NCI-H345 (cell line): ENCODE measurements at places on chromosomes 12 and 14.

DNA sequence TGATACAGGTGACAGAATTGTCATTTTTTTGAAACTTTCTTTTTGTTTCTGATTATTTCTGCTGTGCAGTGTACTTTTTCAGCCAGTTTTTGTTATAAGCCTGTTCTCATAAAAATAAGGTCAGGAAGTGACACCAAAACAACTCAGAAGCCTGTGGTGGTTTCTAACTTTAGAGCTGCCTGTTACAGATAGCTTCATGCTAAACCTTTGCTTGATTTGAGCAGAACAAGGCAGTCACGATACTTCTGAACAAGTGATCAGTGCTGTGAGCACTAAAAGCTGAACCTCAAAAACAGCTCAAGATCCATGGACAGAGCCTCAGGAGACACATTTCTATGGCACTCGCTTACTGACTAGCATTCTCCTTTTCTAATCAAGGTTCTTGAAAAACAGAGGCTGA lies 82.0 kb downstream of the PRKCH start:
- DNase-seq = no peak

DNA sequence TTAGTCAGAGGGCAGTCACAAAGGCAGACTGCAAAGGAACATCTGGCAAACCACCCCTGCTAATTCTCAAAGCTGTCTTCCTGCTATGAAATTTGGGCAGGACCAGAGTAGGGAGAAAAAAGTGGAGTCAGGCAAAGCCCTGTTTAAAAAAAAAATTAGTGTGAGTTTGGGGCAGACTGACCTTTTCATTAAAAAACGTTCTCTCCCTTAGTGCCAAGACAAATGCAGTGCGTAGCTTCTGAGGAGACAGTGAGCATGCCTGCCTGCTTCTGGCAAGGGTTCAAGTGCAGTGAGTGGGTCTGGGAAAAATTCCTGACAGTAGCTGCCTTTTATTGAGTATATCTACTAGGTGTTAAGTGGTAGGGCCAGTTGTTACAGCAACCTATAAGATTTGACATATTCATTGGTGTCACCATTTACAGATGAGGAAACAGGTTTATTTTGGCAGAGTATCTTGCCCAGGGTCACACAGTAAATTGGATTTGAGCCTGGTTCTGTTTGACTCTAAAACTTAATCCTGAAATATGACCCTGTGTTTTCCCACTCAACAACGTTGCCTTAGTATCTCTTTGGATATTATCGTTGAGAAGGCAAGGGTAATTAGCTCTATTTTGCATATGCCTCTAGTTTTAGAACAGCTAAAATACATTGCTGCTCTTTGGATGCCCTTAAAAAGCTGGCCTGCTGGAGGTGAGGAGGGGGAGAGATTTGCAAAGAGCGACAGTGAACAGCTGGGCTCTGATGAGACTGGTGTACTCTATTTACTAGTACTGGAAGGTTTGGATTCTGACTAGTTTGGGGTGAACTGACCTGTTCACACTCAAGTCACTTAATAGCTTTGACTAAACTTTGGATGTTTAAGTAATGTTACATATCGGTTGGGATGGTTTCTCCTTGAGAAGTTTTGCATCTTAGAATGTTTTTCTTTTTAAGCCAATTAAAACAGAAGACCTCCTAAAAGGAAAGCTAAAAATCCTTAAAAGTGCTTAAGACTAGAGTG lies 72.8 kb downstream of the PAPOLA start:
- DNase-seq = peak; percentile 48

DNA sequence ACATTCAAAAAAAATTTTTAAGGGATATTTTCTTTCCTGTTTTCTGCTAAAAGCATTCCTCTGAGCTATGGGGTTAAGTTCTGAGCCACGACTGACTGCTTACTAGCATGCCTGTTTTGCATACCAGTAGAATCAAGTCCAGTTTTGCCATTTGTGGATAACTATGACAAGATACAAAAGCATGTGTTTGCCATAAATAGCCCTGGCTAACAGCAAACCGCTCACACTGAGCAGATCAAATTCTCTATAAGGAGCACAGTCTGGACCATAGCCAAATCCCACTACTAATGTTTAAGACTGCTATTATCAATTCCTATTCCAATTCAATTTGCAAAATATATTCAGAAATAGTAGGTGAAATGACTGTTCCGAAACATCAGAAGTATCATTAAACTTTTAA lies 3.2 kb downstream of the CFL2 start:
- DNase-seq = peak; percentile 54

- no peak for DNase-seq
Observed at GRCh38 chr12:94829552-94829951, 173.9 kb downstream of the NDUFA12 start.

GRCh38 chr12:97397008-97397407 lies 65.6 kb upstream of the RMST start:
- peak; percentile 7 for DNase-seq

- no peak for DNase-seq
Observed at GRCh38 chr14:44436458-44436857, 70.6 kb downstream of the FSCB start.

GRCh38 chr12:12943586-12944260 lies 8.2 kb downstream of the GPRC5D start:
- DNase-seq = no peak

- no peak for DNase-seq
Observed at GRCh38 chr12:103751600-103751999, 89.4 kb downstream of the NT5DC3 start.

DNA sequence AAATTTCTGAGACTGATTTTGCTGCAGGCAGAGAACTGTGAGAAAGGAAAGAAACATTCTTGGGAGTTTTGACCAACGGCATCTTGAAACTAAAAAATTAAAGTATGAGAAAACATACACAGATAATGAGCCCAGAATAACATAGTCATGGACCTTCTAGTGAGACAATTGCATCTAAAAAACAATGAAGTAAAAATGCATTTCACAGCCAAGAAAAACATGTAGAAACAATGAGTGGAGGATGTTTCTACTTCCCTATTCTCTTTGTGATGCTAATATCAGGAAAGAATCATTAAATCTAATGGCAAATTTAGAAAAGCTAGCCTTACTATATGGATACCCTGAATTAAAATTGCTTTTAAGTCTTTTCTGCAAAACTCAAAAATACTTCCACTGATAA lies 12.2 kb upstream of the PLEKHG7 start:
- no peak for DNase-seq

DNA sequence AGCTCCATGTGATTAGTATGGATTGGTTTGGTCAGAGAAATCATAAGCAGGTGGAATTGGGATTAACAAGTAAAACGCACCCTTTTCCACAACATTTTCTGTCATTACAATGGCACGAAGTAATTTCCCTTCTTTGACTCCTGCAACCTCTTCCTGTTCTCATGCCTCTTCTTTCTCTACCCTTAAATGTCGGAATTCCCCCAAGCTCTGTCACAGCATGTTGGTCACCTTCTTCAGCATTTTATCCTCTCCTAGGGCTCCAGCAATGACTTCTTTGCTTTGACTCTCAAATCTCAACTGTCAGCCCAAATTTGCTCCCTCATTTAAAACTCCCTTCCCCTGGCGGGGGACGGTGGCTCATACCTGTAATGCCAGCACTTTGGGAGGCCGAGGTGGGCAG lies 5.3 kb upstream of the GRIP1 start:
- no peak for DNase-seq

DNA sequence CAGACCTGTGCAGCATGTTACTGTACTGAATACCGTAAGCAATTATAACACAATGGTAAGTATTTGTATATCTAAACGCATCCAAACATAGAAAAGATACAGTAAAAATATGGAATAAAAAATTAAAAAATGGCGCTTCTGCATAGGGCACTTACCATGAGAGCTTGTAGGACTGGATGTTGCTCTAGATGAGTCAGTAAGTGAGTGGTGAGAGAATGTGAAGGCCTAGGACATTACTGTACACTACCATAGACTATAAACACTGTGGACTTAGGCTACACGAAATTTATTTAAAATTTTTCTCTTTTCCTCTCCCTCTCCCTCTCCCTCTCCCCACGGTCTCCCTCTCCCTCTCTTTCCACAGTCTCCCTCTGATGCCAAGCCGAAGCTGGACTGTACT lies 194.5 kb upstream of the CDKN3 start:
- no peak for DNase-seq

DNA sequence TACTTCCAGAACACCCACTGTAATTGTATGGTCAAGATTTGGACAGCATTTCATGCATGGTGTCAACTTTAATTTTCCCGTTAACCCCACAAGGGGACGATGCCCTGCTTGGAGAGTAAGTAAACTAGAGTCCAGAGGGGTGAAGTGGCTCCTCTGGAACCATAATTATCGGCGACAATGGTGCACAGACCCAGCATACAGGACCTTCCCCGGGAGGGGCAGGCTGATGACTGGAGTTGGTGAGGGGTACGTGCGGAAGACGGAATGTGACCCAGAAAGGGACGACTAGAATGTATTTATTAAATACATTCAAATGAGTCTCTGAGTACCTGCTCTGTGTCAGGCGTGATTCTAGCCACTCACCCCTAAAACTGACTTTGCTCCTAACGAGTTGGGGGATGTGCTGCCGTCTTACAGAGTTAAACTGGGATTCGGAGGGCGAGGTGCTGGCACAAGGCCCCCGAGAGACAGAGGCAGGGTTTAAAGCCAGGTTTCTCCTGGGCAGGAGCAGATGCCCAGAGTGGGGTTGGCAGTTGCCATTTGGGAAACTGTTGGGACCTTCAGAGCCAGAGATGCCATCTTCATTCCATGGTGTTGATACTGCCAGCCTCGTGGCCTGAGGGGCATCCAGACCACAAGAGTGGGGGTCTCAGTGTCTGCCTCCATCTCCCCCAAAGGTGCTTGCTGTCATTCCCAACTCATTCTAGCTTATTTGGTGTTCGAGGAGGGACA lies 10.9 kb downstream of the RTL1 start:
- DNase-seq = no peak

DNA sequence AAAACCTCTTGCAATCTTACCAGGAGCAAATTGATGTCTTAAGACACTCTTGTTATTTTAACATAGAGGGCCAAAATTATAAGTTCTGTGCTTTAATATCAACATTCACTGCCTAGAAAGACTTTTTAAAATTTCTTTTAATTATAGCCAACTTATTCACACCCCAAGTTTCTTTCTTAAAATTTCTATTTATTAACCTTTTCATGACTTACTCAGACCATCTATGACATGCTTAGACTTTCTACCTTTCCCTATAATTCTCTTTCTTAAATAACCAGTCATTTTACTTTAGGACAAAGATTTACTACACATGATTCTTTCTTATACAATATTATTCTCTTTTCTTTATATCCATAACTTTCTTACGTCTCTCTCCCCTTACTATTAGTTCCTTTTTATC lies 220.4 kb downstream of the NUBPL start:
- DNase-seq = no peak

GRCh38 chr12:95326445-95326844 lies 108.8 kb downstream of the VEZT start:
- no peak for DNase-seq

GRCh38 chr14:42734041-42734440 lies 1127.4 kb downstream of the LRFN5 start:
- no peak for DNase-seq

DNA sequence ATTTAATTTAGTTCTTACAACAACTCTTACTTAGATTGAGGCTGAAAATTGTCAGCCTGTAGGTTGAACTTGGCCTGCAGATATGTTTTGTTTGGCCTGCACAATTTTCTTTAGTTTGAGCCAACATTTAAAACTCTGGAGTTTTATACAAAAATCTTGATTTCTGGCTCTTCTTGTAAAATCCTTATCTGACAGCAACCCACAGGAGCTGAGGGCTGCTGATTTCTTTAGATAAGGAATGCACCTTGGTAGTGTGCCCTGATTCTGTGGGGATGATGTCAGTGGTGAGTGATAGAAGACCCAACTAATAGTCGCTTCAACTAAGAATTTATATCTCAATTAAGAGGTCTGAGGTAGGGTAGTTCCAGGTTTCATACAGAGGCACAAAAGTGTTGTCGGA lies 49.5 kb downstream of the SOCS2 start:
- no peak for DNase-seq

GRCh38 chr12:113684053-113684907 lies 212.6 kb upstream of the LHX5 start:
- no peak for DNase-seq

GRCh38 chr14:20194101-20194500 lies 3.4 kb downstream of the OR11G2 start:
- no peak for DNase-seq

DNA sequence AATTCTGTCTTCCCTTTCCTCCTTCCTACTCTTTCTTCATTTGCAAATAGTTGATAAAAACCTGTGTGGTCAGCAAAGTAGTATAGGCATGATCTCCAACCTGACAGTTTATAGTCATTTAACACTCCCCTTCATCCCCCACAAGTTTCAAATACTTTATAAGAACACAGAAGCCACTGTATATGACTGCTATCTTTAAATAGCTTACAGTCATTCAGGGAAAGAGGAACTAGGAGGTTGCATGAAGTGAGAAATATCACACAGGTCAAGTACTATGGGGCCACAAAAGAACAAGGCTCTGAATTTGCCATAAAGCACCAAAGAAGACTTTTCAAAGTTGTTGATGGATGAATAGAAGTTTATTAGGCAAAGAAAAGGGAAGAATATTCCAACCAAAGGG lies 431.3 kb downstream of the NPAS3 start:
- DNase-seq = no peak

- DNase-seq = peak; percentile 50
Observed at GRCh38 chr12:130761537-130762318, 45.6 kb upstream of the RIMBP2 start.

GRCh38 chr12:68012712-68013111 lies 23.5 kb downstream of the IFNG-AS1 start:
- peak; percentile 10 for DNase-seq

DNA sequence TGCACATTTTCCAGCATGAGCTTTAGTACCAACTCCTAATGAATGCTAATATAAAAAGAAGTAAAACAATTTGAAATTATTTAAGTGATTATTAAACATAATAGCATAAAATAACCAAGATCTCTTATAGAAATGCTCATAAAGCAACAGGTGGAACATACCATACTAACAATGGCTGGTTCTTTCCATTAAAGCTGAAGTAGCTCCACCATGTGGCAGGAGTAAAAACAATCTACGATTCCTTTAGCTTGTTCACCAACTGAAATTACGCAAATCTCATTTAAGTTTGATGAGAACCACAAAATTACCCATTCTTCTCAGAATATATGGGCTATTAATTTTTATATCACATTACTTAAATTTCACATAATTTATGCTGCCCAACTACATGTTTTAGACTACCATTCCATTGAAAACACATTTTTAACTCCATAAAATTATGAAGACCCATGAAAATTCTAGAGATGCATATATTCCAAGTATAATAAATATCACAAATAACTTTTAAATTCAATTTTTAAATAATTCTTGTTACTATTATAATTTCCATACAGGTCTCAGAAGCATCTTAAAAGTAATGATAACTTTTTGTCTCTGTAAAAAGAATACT lies 213.6 kb downstream of the DAD1 start:
- DNase-seq = peak; percentile 11

GRCh38 chr12:125296701-125297100 lies 231.5 kb downstream of the AACS start:
- no peak for DNase-seq

DNA sequence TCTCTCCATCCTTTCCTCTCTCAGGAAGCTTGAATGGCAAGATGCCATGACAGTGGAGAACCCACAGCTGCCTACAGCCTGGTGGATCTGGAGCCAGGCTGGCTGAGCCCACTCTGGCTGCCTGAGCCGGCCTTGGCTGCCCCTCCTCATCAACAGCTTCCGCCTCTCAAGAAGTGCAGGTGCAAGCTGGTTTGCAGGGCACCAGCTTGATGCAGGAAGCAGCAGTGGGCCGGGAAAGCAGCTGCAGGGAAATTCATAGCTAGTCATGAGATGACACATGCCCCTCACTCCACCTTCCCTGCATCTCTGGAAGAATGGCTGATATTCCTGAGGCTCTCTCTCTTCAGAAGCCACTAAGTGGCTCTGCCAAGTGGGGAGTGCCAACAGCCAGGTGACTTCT lies 289.1 kb downstream of the RPS29 start:
- DNase-seq = no peak

GRCh38 chr12:81339071-81339470 lies 261.2 kb downstream of the ACSS3 start:
- no peak for DNase-seq
